ENCODE measurements at places on chromosomes 4 and X.

DNA sequence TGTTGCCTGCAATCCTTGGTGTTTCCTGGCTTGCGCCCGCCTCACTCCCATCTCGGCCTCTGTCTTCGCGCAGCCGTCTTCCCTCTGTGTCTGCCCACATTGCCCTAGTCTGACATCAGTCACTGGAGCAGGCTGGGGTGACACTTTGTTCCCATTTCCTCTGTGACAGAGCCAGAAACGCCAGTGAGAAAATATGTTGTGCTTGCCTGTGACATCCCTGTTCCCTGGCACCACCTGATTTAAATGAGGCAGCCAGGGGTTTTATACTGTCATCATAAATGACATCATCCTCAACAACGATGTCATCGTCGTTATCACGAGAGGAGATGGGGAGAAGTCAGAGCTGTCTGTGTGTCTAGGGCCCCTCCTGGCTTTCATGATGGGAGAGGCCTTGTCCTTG, 29.1 kb downstream of the ZNF185 start:
- DNase-seq = no peak

- peak; percentile 40 for DNase-seq
These were observed 63.8 kb upstream of the STS start for GRCh38 chrX:7083468-7084396.

DNA sequence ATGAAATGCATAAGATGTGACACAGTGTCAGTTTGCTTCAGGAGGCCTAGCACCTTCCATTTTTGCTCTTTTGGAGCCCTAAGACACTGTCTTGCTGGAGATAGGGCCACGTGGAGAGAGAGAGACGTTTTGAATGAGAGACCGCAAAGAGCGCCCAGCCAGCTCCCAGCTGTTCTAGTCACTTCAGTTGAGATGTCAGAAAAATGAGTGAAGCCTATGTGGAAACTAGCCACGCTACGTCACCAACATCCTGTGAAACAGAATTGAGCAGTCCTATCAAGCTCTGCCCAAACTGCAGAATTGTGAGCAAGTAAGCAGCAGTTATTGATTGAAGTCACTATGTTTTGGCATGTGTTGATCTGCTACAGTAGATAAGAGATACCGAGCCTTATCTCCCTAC, 13.1 kb downstream of the GPR82 start:
- no peak for DNase-seq

DNA sequence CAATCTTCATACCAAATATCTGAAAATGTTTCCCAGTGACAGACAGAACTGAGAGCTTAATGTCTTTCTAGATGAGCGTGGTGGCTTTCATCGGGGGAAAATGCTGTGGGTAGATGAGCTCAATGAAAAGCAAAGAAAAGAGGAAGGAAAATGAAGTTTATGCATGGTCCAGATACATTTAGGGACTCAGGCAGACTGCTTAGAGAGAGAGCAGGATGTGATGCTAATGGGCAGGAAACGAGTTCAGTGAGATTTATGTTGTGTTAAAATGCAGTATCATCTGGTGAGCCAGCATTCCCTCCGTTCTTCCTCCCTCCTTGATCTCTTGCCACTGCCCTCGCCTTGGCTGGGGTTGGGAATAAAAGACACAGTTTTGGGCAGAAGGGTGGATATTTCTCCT, 229.2 kb downstream of the GBA3 start:
- no peak for DNase-seq

DNA sequence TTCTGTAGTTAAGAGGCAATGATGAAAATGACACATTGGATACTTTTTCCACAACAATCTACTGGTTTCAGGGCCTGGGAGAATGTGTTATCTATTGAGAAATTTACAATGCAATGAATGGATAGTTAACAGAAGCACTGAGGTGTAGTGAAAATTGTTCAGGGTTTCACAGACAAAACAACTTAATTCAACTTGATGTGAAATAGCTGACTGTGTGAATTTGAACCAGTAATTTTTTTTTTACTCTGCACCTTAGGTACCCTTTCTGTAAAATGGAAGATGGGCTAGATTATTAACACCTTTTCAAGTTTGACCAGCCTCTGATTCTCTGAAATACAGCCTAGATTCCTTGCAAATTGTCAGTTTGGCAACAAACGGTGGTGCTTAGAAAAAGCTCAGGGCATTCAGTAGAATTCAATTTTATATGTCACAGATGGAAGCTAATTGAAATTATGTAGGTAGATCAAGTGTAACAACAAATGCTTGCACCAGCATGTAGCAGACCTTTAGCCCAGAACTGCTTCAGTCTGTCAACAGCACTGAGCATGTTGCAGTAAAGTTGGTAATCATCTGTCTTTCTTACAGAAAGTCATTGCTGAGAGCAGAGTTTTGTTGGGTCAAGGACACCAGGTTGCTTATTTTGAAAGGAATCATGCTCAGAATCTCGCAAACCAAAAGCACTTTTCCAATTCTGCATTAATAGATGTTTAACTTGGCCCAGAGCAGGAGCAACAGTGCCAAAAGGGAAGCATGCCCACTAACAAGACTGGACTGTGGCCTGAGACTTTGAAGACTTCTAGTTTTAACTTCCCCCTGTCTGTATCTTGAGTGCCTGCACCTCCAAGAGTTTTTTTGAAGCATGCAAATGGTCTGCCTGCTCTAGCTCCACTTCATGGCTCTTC, 526.6 kb downstream of the PACRGL start:
- no peak for DNase-seq
